Natural killer cell treated with Interleukin-12 subunit alpha and Interleukin-12 subunit beta and Interleukin-15 and Interleukin-18, amount 100 ng/mL, for 72 hours (primary cell): ENCODE measurements at places on chromosomes 12 and 14. TPM values are rescaled to one million over a fixed set of nuclear protein-coding genes. Genes with fewer than 3 reads are reported as not detected.

DNA sequence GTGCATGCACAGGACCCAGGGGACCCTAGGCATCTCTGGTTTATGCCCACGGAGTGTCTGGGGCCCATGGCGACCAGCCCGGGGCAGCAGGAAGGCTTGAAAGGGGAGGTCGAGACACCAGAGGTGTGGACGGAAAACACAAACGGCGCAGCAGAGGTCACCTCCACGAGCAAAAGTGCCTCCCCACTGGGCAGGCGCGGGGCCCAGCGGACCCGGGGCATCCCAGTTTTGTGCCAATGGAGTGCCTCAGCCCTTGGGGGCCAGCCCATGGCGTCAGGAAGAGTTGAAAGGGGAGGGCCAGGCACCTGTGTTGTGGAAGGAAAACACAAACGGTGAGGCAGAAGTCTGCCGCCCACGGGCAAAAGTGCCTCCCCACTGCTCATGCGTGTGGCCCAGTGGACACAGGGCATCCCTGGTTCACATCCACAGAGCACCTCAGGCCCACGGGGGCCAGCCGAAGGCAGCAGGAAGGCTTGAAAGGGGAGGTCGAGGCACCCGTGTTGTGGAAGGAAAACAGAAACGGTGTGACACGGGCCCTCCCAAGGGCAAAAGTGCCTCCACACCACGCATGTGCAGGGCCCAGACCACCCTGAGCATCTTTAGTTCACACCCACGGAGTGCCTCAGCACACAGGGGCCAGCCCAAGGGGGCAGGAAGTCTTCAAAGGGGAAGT lies 378.8 kb downstream of the ALG10 start:
- no peaks in the 10 kb centered on the region for H3K4me1 ChIP-seq
- no peak overlapping the region for H3K4me3 ChIP-seq
- peaks cover 9% of the 10 kb centered on the region for H3K36me3 ChIP-seq

GRCh38 chr12:130031571-130032189 lies 127.9 kb upstream of the TMEM132D start:
- H3K27ac ChIP-seq: no peak overlapping the region
- no peaks in the 10 kb centered on the region for H3K36me3 ChIP-seq
- no peak overlapping the region for H3K4me3 ChIP-seq
- DNase-seq: no peak
- H3K4me1 ChIP-seq: no peaks in the 10 kb centered on the region

DNA sequence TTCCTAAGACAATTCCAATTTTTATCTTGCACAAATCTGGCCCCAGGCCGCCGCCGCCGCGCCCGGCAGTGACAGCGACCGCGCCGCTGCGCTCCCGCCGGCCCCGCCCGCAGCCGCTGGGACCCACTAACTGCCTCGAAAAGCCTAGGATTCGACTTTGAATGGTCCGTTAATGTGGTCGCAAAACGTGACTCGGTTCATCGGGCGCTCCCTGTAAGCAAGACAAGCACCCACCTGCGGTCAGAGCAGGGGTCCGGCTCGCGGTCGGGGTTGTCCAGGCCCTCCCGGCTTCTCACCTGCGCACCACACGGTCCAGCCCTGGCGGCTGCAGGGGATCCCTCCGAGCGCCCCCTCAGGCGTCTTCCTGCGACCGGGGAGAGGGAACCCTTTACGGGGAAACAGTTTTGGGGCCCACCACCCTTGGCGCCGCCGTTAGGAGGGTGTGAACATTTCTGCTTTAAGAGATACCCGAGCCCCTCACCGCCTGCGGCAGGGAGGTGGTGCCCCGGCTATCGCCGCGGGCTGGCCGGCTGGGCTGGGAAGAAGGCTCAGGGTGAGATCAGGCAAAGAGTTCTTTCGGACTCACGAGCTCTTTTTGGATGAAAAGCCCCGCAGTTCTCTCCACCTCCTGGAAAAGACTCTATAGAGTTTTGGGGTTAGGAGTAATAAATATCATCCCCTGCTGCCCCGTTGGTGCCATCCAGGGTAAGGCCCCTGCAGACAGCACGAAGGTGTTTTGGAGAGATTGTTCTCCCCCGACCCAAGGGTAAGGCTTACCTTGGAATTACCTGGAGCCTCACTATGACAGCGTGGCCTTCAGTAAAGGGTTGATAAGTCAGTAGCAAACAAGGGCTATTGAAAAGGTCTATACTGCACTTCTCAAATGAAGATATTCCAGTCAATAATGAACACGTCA lies 13.6 kb upstream of the FOXJ2 start:
- H3K4me1 ChIP-seq: no peaks in the 10 kb centered on the region
- no peak for DNase-seq
- peak overlapping the region; percentile 47 for H3K4me3 ChIP-seq
- H3K36me3 ChIP-seq: no peaks in the 10 kb centered on the region
- peaks cover 20% of the 10 kb centered on the region for H3K27me3 ChIP-seq

- no peaks in the 10 kb centered on the region for H3K4me1 ChIP-seq
- no peak overlapping the region for H3K4me3 ChIP-seq
- H3K27ac ChIP-seq: no peak overlapping the region
- DNase-seq: no peak
- no peaks in the 10 kb centered on the region for H3K36me3 ChIP-seq
These were observed 96.5 kb downstream of the ARMH4 start for GRCh38 chr14:58055497-58056010.

DNA sequence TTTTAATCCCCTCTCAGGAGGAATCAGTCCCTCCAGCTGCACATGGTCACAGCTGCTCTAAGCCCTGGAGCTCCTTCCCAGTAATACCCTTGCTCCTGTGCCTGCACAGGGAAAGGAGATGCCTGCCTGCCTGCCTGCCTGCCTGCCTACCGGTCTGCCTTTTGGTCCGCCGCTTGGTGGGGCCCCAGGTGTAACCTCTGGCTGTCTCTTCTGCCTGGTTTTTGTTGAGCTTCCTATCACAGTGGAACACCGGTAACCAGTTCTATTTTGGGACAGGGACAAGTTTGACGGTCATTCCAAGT lies 99.8 kb downstream of the DAD1 start:
- DNase-seq: no peak
- H3K27ac ChIP-seq: peak overlapping the region; percentile 89
- H3K27me3 ChIP-seq: no peaks in the 10 kb centered on the region
- H3K4me3 ChIP-seq: peak overlapping the region; percentile 83
- H3K4me1 ChIP-seq: peaks cover 86% of the 10 kb centered on the region

- DNase-seq: no peak
- peaks cover 26% of the 10 kb centered on the region for H3K4me1 ChIP-seq
- peak overlapping the region; percentile 87 for H3K27ac ChIP-seq
- no peaks in the 10 kb centered on the region for H3K27me3 ChIP-seq
- H3K4me3 ChIP-seq: peak overlapping the region; percentile 40
These were observed 15.8 kb downstream of the FGFR1OP2 start for GRCh38 chr12:26954027-26954426.

- H3K4me1 ChIP-seq: peaks cover 22% of the 10 kb centered on the region
- peak overlapping the region; percentile 23 for H3K4me3 ChIP-seq
- no peak for DNase-seq
- H3K27ac ChIP-seq: peak overlapping the region; percentile 14
- no peaks in the 10 kb centered on the region for H3K27me3 ChIP-seq
These were observed 83.4 kb downstream of the HECTD1 start for GRCh38 chr14:31124197-31124596.

GRCh38 chr12:1919763-1920162 lies 1.3 kb upstream of the CACNA2D4 start:
- H3K4me1 ChIP-seq: peaks cover 20% of the 10 kb centered on the region
- H3K36me3 ChIP-seq: no peaks in the 10 kb centered on the region
- peaks cover 13% of the 10 kb centered on the region for H3K27me3 ChIP-seq
- no peak overlapping the region for H3K27ac ChIP-seq
- no peak overlapping the region for H3K4me3 ChIP-seq
- no peak for DNase-seq

WDR89 gene
- 22.7 TPM for total RNA-seq

KERA gene
- not detected for total RNA-seq

LTBR gene
- 3.9 TPM for total RNA-seq

PTPN21 gene
- 0.50 TPM for total RNA-seq

TOMM20L gene
- total RNA-seq: not detected
